GM12892 (cell line): ENCODE measurements at places on chromosomes 7 and 10.

DNA sequence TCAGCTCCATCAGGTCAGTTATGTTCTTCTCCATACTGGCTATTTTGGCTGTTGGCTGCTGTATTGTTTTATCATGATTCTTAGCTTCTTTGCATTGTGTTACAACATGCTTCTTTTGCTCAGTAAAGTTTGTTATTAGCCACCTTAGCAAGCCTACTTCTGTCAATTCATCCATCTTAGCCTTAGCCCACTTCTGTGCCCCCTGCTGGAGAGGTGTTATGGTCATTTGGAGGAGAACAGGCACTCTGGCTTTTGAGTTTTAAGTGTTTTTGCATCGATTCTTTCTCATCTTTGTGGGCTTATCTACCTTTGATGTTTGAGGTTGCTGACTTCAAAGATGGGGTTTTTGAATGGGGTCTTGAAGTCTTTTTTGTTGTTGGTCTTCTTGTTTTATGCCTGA is 204.6 kb upstream of the FOXP2 start:
- no peak for DNase-seq

DNA sequence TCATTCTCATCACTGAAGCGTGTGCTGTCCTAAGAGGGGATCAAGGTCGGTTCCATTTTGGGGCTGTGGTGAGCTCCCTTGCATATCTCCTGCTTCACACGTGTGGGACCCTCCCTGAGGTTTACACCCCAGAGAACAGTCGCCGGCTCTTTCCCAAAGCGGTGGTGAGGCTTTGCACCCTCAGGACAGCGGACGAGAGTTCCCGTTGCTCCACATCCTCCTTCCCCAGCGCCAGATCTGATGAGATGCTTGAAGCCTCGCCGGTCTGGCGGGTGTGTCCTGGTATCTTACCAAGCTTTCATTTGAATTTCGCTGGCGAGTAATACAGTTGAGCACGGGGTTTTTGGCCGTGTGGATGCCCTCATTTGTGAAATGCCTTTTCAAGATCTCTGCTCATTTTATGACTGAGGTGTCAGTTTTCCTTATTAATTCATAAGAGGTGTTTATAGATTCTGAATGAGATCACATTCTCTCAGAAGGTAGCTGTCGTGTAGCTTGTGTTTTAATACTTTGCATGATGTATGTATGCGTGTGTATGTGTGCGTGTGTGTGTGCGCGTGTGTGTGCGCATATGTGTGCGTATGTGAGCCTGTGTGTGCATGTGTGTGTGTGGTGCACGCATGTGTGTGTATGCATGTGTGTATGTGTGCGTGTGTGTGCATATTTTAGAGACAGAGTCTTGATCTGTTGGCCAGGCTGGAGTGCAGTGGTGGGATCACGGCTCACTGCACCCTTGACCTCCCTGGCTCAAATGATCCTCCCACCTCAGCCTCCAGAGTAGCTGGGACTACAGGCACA is 30.7 kb downstream of the ELFN1 start:
- DNase-seq: no peak

DNA sequence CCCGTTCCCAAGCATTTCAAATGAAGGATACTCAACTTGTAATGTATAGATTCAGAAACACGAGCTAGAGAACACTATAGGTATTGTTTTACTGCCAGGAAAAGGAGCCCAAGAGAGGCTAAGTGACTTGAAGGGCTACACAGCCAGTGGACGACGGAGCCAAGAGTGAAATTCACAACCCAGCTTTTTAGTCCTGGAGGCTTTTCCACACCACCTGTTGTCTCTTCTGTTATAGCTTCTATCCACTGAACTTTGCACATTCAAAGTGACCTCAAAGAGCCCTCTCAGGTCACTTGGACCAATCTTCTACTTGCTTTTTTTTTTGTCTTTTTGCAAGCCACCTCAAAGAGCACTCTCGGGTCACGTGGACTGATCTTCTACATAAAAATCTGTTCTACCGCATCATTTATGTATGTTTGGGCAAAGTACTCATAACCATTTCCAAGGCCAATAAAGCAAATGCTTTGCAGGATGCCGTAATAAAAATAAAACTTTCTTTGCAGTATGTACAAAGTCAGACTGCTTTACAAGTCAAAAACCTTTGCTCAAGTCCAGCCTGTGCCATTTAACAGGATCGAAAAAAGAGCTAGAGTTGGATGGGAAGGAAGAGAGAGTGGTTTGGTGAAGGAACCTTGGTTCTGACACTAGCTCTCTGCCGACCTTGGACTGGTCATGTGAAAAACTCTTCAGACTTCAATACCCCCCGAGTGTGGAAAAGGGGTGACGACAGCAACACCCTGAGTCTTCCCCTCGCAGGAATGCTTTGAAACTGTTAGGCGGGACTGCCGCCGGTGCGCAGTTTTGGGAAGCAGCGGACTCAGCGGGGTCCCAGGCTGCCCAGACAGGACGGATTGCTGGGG is 821 bp downstream of the SLC35B4 start:
- DNase-seq: no peak

- DNase-seq: no peak
Measured at GRCh38 chr7:2944739-2945138, 98.9 kb downstream of the CARD11 start.

DNA sequence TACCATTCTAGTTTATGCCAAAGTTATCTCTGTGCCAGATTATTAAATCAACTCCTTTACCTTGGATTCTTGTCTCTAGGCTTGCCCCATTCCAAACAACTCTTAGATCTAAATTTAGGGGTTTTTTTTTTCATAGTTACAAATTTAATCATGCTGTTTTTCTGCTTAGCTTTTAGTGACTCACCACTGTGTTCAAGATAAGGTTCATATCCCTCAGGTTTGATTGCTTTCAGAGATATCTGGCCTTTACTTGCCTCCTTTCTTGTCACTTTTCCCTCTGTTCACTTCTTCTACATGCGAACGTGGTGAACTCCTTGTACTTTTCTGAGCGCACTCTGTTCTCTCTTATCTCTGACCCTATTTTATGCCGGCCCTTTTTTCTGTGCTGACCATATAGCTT is 78.2 kb downstream of the VPS50 start:
- DNase-seq: no peak

- no peak for DNase-seq
Measured at GRCh38 chr7:100825215-100825671, 2.1 kb downstream of the EPHB4 start.

DNA sequence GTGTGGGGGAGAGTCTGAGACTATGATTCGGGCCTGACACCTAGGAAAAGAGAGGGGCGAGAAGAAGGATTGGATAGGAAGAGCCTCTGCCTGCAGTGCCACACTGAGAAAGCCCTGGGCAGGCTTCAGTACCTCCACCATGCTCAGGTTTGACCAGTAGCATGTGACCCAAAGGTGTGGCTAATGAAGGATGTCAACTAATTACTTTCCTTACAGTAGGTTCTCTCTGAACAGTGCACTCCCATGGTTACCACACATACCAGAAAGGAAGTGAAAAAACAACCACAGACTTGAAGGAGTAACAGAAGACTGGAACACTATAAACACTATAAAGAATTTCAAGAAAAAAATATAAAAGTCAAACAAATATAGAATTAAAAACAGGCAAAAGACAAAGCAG is 46.2 kb downstream of the SEM1 start:
- DNase-seq: no peak

DNA sequence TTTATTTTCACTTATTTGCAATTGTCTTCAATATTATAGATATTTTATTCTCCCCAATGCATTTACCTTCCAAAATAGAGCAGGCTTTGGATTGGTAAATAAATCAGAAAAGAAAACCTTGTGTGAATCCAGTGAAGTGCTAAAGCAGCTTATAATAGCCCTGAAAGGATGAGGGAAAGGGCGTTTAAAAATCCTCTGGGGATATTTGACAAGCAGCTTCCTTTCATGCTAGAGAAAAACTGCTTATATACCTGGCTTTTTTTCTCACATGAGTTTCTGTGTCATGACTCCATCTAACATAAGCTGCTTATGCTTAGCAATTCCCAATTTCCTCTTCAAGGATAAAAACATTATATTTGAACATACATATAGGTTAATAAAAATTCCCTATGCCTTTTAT is 221.6 kb upstream of the SEMA3E start:
- DNase-seq: no peak

GRCh38 chr10:27713941-27714340 is 31.7 kb downstream of the MKX start:
- no peak for DNase-seq

DNA sequence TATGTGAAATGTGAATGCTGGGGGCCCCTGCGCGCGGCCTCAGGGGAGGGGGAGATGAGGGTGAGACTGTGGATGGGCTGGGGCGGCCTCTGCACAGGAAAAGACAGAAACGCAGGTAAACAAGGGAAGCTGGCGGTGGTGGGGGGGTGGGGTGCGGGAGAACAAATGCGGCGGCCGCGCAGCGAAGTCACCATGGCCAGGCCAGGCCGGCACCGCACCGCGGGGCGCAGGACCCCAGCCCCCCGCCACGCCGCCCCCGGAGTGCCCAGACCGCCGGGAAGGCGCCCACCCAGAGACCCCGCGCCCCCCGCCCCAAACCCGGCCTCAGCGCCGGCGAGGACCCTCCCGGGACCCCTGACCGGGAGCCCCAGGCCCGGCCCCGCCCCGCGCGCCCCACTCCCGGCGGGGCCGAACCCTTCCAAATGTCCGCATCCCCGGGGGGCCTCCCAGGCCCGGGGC is 14.5 kb upstream of the DNAAF5 start:
- DNase-seq: no peak

GRCh38 chr7:51114501-51114900 is 202.1 kb downstream of the COBL start:
- DNase-seq: no peak

DNA sequence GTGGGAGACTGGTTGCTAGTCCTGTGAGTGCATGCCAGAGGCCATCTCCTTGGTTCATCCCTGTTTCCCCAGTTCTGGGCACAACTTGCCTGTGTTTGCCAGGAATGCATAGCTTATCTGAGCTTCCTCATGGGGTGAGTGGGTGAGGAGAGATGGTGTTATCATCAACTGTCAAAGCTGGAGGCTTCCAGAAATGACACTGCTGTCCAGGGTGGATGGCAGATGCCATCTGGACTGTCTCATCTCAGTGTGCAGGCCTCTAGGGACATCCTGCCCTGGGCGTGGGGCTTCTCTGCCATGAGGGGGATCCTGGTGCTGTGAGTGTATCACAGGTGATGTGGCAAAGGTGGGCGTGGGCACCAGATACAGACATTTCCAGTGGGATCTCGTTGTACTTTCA is 328.6 kb downstream of the DPP6 start:
- DNase-seq: no peak

GRCh38 chr7:99665312-99666012 is 14.3 kb downstream of the CYP3A5 start:
- DNase-seq: no peak

GRCh38 chr10:132977807-132978206 is 35.4 kb upstream of the CFAP46 start:
- DNase-seq: no peak

DNA sequence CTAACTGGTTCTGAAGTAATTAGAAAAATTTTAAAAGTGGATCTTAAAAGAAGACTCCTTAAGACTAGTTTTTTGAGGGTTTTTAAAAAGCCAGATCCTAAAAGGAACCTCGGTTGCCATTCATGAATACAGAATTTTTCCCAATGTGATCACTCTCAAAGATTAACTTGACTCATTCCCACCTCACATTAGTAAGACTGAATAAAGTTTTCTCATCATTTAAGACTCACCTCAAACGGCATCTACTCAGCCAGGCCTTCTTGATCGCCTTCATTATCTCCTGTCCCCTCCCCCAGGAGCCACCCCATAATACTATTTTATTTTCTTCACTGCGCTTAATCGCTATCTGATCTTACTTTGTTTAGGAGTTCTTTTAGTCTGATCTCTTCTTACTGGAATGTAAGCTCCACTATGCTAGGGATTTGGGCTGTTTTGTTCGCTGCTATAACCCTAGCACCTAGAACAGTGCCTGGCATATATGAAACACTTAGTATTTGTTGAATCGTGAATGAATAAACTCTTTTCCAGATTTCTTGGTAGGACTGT is 55.9 kb upstream of the PCGF5 start:
- DNase-seq: no peak

DNA sequence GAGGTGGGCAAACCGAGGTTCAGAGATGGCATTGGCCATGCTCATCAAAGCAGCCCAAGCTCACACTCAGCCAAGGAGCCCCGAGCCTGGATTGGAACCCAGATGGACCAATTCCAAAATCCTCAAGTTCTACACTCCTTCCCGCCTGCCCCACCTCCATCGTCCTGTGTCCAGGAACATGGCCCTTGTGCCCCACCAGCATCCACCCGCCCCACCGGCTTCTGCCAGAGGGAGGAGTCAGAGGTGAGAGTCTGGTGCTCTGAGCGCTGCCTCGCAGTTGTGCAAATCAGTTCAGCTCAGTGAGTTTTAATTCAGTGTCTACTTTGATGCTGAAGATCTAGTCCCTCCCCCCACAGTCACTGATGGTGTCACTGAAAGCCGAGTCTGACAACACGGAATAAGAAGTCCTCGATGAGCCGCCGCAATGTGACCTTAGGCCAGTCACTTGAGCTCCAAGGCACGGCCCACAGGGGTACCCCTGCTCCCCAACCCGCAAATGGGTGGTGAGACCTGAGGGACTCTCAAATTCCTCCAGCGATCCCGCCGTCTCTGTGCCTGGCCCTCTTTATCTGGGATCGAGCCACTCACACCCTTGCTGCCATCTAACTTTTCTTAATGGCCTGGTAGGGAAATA is 26.3 kb downstream of the PRKAG2 start:
- no peak for DNase-seq

DNA sequence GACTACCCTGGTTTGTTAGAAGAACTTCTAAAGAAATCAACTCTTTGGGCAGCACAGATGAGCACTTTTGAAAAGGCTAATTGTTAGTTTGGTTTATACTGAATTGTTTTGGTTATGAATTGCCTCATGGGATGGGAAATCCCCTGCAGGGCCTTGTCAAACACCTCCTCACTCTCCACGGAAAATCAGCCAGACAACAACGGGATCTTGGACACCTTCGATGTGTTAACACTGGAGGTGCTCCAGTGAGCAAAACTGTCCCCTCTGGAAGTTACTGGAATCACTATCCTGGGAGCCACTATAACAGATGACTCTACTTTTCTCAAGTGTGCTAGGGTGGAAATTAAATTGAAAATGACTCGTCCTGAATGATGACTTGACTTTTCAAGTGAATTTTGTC is 38.7 kb downstream of the CDK6 start:
- no peak for DNase-seq

GRCh38 chr10:102509387-102509786 is 5.6 kb downstream of the SUFU start:
- DNase-seq: no peak

- DNase-seq: no peak
Measured at GRCh38 chr7:70598976-70599375, 533.0 kb upstream of the GALNT17 start.

DNA sequence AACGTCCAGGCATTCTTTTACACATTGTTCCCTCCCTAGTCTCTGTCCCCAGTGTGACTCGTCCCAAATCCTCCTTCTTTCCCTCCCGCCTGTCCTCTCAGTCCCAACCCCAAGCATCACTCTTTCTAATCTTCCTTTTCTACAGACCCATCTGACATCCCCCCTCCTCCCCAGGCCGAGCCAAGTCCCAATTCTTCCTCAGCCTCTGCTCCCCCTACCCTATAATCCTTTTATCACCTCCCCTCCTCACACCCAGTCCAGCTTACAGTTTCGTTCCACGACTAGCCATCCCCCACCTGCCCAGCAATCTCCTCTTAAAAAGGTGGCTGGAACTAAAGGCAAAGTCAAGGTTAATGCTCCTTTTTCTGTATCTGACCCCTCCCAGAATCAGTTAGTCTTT is 95.1 kb downstream of the MACC1 start:
- no peak for DNase-seq
